CD4-positive, alpha-beta T cell treated with Interleukin-21 for 1 hour (primary cell): ENCODE measurements at places on chromosomes 5 and 9.

GRCh38 chr5:2029206-2029605 is 146.5 kb upstream of the IRX4 start:
- no peak for DNase-seq

- DNase-seq, result no peak
Observed at GRCh38 chr5:14238272-14238671, 95.1 kb downstream of the TRIO start.

- DNase-seq, result no peak
Observed at GRCh38 chr5:129098488-129099183, 4.1 kb downstream of the ISOC1 start.

GRCh38 chr5:173637340-173637739 is 20.9 kb upstream of the BOD1 start:
- no peak for DNase-seq

DNA sequence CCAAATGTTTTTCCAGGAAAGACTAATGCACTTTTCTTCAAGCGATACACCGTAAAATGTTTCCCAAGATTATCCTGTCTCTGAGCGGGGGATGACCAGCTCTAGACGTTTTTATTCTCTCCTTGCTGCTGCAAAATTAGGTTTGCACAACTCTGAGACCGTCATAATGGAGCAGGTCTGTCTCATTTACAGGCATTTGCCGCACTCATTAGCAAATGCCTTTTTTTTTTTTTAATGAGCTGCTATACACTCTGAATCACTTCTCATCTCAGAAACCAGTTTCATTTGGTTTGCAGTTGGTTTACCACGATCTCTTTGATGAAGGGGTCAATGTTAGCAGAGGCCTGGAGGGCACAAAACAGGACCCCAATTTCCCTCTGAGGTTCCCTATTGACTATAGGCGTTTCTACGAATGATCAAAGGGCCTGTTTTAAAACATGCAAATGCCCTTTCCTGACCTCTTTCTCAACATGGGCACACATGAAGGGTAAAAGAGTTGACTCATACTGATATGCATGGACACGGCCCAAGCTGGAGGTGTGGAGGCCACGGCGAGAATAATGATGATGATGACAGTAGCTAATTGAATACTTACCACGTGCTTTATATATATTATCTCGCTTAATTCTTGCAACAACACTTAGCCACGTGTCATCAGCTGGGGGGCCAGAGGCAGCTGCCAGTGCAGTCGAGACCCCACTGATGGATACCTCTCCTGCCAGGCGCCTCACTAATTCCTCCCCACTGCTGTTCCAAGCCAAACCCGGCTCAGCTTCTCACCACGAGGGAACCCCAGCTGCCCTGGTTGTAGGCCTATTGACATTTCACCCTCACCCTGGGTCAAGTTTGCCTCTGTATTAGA is 89.9 kb upstream of the PTCH1 start:
- no peak for DNase-seq

DNA sequence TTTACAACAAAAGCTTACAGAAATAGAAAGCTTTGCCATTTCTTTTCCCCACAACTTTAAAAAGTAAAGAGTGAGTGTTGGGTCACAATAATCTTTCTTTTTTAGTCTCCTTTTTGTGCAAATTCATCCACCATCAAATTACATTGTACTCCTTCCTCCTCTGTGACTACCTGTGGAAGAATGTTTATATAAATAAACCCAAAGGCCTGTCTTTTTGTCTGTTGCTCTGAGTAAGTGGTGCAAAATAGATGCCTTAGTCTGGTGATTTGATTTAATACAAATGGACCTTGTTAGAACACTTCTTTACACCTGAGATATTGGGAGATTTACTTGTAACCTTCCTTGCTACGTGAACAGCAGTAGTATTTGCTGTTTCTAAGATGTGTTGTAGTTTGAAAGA is 53.5 kb upstream of the TAF11L2 start:
- no peak for DNase-seq

GRCh38 chr9:98154678-98155077 is 35.7 kb upstream of the TRIM14 start:
- no peak for DNase-seq

- DNase-seq, result peak; percentile 85
Observed at GRCh38 chr9:126805554-126806262, 868 bp downstream of the ZBTB43 start.

GRCh38 chr9:136103651-136104487 is 8.8 kb upstream of the NACC2 start:
- no peak for DNase-seq

DNA sequence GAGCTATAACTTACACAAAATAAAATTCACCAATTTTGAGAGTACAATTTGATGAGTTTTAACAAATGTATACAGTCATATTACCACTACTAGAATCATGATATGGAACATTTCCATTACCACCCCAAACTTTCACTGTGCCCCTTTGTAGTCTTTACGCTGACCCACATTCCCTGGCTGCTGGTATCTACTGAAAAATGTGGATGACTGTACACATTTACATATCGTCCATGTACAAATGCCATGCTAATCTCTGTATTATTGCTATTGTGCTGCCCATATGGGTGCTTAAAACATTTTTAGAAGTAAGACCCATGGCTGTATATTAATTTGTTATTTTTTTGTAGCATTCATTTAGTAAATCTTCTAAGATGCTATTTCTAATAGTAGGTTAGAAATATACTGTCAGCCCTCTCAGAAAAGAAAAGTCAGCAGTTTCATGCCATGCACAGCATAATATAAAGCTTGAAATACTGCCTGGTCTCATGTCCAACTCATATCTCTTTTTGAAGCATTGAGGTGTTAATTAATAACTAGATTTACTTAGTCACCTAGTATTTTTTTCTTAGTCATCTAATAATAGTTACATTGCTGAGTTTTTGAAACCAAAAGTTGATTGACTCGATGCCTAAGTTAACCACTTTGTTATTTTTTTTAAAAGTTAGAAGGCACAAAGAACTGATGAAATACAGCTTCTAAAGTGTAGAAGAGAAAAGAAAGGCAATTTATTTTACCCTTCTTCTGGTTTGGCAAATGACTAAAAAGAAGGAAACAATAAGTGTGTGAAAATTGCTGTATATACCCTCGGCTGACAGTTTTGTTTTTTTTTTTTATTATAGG is 188.3 kb upstream of the MEF2C start:
- DNase-seq, result no peak

GRCh38 chr5:90015584-90016018 is 394.0 kb downstream of the CETN3 start:
- no peak for DNase-seq

GRCh38 chr5:139092741-139093343 is 105.3 kb downstream of the SIL1 start:
- DNase-seq, result no peak

GRCh38 chr5:102589661-102590060 is 90.9 kb upstream of the SLCO6A1 start:
- no peak for DNase-seq

GRCh38 chr9:137745541-137745991 is 126.8 kb downstream of the EHMT1 start:
- no peak for DNase-seq

- no peak for DNase-seq
Observed at GRCh38 chr5:153157156-153157555, 333.3 kb upstream of the GRIA1 start.

- DNase-seq, result no peak
Observed at GRCh38 chr9:117697046-117697445, 7.2 kb upstream of the TLR4 start.

DNA sequence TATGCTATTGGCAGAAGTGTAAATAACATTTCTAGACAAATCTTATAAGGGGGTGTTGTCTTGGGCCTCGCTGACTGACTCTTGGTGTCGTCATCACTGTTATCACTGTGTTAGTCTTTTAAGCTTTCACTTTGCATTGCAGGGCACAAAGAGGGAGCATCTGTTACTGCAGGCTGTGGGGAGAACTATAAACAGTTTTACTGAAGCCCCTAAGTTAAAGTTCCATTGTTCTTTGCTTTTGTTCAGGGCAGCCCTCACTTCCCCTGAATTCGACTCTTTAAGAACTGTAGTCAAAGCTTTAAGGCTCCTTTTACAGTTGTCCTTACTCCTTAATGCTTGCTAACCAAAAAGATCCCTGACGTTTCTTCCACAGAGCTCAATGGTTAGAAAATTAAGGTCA is 605.0 kb downstream of the RAB3C start:
- DNase-seq, result no peak

DNA sequence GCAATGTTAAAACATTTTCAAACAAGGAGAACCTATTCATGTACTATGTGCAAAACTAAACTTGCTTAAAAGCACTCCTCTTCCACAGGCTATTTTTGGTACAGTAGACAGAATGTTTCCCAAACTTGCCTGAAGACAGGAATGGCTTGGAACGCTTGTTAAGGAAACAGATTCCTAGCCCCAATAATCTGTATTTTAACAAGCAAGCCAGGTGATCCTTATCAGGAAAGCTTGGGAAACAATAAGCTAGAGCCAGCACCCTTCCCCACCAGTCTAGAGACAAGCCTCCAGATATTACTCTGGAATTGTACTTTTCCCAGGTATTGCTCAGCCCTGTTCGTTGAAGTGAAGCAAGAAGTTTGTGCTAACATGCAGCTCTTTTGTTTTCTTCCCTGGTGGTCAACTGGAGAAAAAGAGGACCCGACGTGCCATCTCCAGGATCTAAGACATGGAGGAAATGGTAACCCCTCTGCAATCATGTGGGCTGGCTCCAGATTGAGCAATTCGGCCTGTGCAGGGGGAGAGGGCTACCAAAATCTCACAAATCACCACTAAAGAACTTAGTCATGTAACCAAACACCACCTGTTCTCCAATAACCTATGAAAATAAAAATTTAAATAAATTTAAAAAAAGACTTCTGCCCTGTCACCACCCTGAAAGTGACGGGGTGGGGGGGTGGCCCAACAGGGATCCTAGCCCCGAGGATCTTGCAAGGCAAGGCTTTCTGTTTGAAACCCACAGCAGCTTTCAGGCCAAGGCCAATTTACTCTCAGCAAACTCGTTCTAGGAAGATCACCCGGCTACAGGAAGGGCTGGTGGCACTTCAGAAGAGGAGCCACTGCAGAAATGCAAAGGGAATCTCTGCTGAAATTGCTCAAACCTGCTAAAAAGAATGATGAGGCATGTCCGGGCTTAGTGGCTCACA is 48.6 kb downstream of the SHB start:
- no peak for DNase-seq

DNA sequence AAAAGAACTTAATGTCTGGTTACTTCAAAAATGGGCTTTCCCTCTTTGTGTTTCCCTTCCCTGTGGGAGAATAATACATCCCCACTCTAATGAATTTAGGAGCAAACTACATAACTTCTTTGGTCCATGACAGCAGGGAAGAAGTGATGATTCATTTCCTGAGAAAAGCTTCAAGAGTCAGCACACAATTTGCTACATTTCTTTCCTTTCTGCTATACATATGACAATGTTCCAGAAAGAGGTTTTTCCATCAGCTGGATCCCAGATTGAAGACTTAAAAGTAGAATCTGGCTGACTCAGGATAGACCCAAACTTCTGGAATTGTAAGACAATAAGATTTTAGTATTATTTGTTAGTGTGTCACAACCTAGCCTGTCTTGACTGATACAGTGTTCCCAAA is 126.1 kb downstream of the DRD1 start:
- DNase-seq, result no peak

GRCh38 chr9:78939311-78940065 is 632.3 kb upstream of the TLE4 start:
- DNase-seq, result no peak

- no peak for DNase-seq
Observed at GRCh38 chr9:91815896-91816295, 134.1 kb downstream of the ROR2 start.

DNA sequence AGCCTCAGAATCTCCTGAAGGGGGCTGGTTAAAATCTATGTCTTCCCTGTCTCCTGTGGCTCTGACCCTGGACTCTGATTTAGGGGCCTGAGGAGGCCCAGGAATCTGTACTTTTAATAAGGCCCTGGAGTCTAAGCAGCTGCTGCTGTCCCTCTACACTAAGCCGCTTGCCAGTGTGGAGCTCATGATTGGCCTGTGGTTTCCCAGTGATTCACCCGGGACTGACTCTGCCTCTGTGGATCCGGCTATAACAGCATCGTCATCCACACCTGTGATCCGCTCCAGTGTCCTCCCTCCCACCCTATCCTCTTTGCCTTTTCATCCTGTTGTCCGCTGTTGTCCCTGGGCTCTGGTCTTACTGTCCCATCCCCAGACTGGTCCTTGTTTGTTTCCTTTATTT is 3.7 kb downstream of the SLC31A2 start:
- no peak for DNase-seq

GRCh38 chr9:93184432-93185265 is 710 bp downstream of the WNK2 start:
- no peak for DNase-seq

DNA sequence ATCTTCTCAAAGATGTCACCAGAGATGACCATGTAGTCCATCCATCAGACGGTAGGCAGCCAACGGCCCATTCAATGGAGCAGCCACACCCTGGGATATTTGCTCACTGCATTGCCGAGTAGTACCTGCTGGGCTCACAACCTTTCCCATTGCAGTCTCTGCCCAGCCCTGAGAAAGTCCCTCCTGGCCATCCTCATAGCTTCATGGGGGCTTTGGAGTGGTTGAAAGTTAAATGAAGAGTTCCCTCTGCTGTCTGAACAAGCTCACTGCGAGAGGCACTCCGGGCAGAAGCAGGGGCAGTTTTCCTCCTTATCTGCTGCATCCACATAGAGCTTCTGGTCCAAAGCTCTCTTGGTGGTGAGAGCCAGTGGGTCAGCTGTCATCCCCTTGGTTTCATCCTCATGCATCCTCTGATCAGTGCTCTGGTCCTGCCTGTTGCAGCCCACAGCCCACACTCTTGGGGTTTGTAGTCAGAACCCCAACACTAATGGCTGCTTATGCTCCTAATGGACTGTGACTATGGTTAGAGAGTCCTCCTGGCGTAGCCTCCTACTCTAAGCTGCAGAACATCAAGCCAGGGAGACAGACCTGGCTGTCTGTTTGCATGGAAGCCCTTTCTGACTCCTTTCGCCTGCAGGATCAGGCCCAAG is 23.3 kb downstream of the TNFSF8 start:
- peak; percentile 49 for DNase-seq

DNA sequence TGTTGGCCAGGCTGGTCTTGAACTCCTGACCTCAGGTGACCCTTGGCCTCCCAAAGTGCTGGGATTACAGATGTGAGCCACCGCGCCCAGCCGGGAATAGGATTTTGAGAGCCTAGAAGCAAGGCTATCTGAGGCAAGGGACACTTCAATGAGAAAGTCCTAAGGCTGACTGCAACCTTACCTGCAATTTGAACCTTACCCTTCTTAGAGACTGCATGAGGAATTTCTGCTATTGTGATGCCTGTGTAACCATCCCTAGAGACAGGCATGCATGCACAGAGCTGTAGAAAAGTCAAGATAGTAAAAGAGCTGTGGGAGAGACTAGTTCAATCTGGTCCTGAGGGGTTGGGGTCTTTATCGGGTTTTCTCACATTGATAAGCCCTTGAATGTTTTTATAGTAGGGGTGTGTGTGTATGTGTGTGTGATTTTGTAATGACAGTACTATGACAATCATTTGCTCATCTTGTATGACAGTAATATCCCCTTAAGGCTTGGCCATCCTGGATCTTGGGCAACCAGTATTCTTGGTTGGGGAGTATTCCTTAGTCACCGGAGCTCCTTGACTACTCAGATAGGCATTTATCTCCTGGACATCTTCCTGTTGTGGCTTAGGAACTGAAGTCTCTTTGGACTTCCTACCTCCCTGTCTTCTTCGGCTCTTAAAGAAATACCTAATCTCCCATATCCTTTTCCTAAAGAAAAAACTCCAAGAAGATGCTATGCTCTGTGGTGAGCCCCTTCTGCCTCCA is 11.2 kb downstream of the DNAJB5 start:
- DNase-seq, result no peak
